ENCODE measurements at places on chromosomes 4 and X. TPM values are rescaled to one million over a fixed set of nuclear protein-coding genes. Genes with fewer than 3 reads are reported as not detected.
A peak's percentile ranks its signal among the peaks of the same experiment; 100 is the strongest.

- DNase-seq, result no peak
Measured at GRCh38 chrX:11781133-11781532, 23.1 kb downstream of the MSL3 start.

DNA sequence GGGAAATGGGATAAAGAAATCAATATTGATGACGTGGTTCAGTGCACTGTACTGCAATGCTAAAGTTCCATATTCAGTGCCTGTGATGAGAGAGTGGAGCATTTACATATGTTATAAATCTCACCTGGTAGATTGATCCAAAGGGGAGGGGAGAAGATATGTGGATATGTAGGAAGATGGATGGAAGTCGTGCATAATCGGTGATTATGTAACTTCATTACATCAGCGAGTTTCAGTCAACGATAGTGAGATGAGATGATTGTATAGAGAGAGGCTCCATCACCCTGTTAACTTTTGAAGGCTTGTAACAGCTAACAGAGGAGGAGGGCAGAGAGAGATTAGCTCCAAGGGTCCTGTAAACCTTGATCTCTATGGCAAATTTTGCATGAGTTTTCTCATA is 1.8 kb downstream of the IL1RAPL1 start:
- DNase-seq, result no peak

DNA sequence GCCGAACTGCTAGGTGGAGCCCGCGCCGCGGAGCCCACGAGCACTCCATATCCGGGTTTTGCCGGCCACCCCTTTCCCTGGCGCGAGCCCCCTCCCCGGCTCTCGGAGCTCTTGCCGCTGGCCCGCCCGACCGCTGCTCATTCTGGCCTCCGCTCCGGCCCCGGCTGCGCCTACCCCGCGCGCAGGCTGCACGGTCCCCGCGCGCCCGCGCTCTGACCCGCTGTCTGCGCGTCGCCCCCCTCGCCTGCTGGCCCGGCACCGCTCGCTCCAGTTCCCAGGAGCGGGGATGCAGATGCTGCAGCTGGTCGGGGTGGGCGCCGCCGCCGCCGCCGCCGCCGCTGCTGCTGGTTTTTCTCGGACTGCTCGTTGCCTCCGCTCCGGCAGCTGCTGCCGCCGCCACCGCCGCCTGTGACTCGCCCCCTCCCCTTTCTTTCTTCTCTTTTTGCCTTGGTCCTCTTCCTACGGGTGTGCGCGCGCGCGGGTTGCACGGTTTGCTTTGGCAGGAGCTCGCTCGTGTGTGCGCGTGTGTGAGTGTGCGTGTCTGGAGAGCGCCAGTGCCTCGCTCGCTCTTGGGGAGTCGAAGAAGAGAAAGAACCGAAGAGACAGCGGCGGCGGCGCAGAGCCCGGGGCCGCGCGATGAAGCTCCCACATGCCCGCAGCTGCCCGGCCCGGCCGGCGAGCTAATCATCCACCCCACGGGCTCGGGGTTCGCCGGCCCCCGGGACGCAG is at the start of gene ADGRL3:
Gene ADGRL3 (plus strand): TSS at position 140 of the 729 bp plus-strand sequence.
- peak; percentile 41 for DNase-seq

DNA sequence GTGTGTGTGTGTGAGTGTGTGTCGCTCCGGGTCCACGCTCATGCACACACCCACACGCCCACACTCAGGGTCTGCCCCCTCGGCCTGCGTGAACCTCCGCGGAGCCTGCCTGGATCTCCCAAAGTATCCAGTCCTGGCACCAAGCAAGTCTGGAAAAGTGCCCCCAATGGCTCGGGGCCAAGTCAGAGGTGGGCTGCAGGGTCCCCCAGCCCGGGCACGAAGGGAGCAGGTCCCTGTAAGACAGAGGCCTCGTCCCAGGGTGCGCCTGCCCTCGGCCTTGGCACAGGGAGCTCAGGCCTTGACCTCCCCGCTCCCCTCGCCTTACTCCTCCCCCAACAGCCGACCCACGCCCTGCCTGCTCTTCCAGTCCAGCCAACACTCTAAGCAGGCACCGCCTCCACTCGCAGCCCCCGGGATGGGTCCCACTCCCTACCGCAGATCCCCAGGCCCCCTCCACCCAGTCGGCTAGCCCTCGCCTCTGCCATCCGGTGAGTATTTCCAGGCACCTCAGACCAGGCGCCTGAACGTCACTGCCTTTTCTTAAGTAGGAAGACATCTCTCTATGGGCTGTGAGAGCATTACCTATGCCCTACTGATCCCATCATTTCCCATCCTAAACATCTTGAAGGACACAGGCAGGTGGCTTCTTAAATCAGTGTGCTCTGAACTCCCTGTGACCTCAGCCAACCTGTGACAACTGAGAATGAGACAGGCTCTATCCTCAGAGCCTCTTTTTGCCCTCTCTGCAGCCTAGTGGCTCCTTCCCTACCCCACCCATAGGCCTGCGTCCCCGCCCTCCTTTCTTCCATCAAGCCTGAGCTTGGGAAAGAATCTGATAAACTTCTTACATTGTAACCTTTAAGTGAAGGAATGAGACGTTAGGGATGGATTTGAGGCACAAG is 704 bp downstream of the FAM114A1 start:
- peak; percentile 44 for DNase-seq

DNA sequence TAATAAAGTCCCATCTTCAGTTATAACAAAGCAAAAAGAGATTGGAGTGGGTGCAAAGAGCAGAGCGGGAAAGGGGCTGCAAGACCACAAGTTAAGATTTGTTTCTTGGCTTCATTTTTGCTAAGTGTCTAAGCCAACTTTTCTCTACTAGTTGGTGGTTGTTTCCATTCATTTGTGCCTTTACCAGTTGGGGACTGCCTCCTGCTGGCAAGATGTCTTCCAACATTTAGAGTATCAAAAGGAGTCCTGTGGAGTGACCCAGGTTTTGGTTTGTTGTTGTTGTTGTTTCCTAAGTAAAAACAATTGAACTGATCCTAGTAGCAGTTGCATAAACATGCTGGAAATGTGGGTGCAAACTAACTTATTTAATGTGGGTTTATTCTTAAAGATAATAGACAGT is 121.1 kb downstream of the SPATA18 start:
- no peak for DNase-seq

DNA sequence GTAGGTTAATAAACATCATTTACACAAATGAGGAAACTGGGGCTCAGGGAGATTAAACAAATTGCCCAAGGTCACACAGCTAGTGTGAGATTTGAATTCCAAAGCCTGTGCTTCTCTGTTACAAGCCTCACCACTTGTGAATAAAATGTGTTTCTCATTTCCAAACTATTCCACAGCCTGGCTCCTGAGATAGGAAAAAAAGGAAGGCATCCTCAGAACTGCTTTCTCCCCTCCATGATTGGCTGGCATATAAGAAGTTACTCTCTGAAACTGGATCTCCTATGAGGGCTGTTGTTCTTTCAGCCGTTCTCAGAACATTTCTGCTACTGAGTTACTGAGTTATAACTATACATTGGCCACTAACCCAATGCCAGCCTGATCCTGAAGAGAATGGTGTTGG is 237.9 kb downstream of the MAML3 start:
- no peak for DNase-seq

GRCh38 chrX:154840856-154841255 is 6.4 kb upstream of the SMIM9 start:
- DNase-seq, result no peak

GRCh38 chrX:128599632-128600031 is 547.4 kb upstream of the ACTRT1 start:
- DNase-seq, result no peak

- no peak for DNase-seq
Measured at GRCh38 chrX:19824603-19825002, 62.8 kb downstream of the SH3KBP1 start.

DNA sequence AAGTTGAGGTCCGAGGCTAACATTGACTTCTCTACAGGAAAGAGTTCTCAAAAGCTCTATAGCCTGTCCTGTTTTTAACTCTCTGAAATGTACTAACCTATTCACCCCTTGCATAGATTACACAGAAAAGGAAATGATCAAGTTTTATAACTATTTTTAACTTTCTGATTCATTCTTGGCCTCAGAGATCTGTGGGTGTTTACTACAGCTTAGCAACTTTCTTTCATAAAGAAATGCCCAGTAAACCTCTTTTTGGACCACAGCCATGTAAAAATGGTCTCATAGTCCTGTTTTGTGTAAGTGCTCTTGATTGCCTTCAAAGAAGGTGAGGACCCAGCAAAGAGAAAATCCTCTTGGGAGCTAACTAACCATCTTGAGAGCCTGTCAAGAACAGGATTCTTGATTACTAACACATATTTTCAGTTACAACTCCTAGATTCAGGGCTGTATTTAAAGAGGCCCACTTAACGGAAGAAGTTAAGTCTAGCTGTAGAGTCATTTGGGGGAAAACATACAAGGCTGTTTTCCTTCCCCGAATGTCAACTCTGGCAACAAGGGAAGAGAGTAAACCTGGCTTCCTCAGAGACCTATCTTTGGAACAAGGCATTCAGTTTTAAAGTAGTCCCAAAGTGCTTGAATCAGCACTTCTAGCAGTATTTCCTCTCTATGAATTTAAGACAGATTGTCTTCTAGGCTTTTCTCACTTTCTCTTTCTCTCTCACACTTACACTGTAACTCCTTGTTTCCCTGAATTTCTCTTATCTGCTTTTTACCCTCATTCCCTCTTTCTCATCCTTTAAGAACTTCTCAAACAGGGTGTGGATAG is 78.2 kb downstream of the IL21 start:
- DNase-seq, result no peak

DNA sequence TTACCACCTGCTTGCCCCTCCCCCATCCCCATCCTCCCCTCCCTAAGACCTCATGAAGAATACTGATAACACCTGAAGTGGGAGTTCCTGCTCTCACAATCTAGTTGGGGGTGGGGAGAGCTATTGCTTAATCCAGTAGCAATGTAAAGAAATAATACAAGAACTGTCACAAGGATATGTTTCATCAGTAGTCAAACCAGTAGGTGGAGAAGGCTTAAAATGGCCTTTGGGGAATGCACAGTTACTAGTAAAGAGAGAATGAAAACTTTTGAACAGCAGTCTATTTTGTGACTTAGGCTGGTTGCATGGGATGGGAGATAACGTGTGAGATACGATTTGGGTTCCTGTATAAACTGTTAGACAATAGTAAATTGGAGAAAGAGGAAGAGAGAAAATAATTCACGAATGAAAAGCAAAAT is 6.0 kb downstream of the GALNT7 start:
- no peak for DNase-seq

DNA sequence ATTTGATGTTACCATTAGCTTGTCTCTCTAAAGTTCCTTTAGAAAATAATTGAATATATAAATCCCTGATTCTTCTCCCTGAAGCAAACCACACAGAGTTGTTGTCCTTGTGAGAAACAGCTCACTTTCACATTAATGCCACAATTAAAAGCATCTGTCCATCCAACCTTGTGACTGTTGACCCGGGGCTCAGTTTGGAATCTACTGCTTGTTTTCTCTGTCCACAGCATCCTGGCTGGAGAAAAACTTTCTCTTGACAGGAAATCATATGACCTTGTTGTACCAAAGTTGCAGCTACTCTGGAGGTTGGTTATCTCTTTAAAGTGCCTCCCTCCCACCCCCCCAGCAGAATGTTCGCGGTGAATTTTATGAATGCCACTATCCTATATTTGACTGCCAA is 3.1 kb downstream of the PRKG2 start:
- DNase-seq, result no peak

- no peak for DNase-seq
Measured at GRCh38 chr4:7865533-7865932, 74.1 kb downstream of the AFAP1 start.

DNA sequence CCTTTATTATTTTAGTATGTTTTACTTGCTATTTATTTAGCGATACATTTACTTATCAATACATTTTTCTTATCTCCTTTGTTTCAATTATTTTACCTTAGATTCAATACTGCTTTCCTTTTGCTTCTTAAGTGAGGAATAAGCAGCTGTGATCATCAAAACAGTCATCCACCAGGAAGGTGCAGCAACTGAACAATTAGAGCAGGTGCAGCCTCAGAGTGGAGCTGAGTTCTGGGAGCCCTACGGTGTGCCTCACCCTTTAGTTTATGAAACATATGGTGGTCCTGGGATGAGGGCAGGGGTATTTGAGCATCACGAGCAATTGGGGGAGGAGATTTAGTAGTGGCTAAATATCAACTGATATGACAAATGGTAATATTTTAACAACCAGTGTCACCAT is 111.0 kb downstream of the FRYL start:
- DNase-seq, result no peak

DNA sequence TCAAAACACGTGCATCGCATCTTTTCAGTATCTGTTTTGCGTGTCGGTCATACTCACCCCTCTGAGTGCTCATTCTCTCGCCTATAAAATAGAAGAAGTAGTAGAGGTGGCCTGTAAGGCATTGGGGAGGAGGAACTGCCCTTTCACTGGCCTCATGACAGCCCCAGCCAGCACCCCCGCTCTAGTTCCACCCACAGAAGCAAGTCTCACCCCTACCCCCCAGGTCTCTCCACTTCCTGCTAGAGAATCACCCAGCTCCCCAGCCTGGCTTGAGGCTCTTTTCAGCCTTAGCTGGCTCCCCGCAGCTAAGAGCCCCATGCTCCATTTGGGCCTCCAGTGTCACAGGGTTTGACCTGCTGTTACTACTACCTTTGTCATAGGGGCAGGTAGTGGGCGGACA is 11.8 kb downstream of the HDAC6 start:
- no peak for DNase-seq

- no peak for DNase-seq
Measured at GRCh38 chr4:184475498-184475897, 1.1 kb upstream of the IRF2 start.

DNA sequence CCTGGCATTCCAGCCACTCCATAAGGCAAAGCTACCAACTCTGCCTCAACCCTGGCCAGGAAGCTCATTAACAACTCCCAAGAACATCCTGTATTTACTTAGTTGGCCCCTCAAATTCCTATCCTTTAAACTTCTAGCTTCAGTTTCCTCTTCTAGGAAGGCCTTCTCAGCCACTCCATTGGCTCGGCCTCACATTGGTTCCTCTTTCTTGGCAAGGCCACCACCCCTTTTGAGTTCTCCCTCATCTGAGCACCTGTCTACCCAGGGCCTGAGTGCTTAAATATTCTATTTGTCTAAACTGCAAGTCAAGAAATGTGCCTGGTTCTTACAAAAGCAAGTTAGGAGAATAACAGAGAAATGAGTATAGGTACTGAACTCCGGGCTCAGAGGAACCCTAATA is 10.0 kb downstream of the SMC1A start:
- no peak for DNase-seq

Gene GLRA2
- not detected for polyA plus RNA-seq

Gene PRDM5
- polyA plus RNA-seq, result 1.5 TPM

Gene LETM1
- polyA plus RNA-seq, result 23.8 TPM

Gene ZNF157
- polyA plus RNA-seq, result 0.15 TPM

Gene HTR2C
- not detected for polyA plus RNA-seq

Gene SLC34A2
- not detected for polyA plus RNA-seq

Gene PAGE1
- not detected for polyA plus RNA-seq

Gene PITX2
- polyA plus RNA-seq, result 0.04 TPM

Gene ERAS
- polyA plus RNA-seq, result not detected

Gene LINC00632
- 1.4 TPM for polyA plus RNA-seq
